ENCODE measurements at places on chromosomes 6 and 20.

DNA sequence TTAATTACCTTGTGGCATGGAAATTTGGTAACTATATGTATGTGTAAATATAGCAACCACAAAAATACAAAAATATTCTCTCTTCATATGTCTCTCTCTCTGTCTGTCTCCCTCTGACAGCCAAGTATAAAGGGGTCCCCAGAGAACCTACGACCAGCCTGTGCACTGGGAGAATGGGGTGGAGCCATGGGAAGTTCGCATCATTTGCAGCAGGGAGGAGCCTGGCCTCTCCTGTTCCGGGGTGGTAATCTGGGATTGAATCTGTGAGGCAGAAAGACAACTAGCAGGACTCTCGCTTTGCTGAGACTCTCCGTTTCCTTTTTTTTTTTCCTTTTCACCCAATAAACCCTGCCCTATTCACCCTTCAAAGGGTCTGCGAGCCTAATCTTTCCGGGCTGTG lies 1109.1 kb downstream of the HACE1 start:
- no peak for DNase-seq

- DNase-seq: no peak
These were observed 500.1 kb upstream of the JAG1 start for GRCh38 chr20:11173916-11174315.

GRCh38 chr20:25252230-25252651 lies 4.4 kb downstream of the PYGB start:
- no peak for DNase-seq

GRCh38 chr6:169344750-169345065 lies 91.1 kb upstream of the THBS2 start:
- no peak for DNase-seq

DNA sequence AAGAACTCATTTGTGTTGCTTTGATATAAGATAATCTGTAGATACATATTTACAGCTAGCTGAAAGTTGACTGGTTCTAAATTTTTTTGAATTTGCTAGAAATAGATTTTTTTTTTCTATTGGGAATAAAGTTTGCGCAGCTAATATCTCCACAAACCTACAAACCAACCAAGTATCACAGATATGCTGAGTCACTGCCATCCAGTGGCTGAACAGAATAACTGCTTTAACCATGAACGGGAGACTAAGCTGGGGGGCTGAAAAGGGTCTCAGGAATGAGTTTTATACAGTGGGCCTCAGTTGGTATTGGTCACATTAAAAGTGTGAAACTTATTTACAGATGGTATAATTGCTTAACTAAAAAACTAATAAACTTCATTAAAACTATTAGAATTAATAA lies 326.7 kb upstream of the CNR1 start:
- peak; percentile 26 for DNase-seq

- DNase-seq: peak; percentile 23
These were observed 64.1 kb downstream of the FAM50B start for GRCh38 chr6:3913077-3913957.

GRCh38 chr20:48332555-48332954 lies 495.2 kb downstream of the PREX1 start:
- DNase-seq: no peak

GRCh38 chr6:17730078-17730704 lies 23.5 kb upstream of the NUP153 start:
- no peak for DNase-seq

- peak; percentile 17 for DNase-seq
These were observed at the start of gene FILIP1 for GRCh38 chr6:75493400-75494064. Gene FILIP1 (minus strand): TSS chr6:75493800. CDS start chr6:75414972, 78,828 bp downstream.

GRCh38 chr6:139287868-139288267 lies 3.9 kb downstream of the TXLNB start:
- no peak for DNase-seq

DNA sequence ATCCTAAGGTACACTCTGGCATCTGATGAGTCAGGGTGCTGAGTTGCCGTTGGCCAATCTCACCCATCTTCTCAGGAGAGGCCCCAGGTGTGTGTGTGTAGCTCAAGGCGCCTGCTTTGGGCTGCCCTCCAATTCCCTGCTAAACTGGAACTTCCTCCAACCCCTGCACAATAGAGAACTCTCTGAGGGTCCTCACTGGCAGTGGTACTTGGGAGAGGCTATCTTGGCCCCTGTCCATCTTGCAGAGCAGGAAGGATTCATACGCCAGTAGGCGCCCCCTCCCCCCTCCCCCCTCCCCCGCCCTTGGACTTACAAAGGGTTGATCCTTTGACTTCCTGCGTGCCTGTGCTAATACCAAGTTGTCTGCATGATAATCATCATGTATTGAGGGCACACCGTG lies 173.6 kb downstream of the SASH1 start:
- no peak for DNase-seq

DNA sequence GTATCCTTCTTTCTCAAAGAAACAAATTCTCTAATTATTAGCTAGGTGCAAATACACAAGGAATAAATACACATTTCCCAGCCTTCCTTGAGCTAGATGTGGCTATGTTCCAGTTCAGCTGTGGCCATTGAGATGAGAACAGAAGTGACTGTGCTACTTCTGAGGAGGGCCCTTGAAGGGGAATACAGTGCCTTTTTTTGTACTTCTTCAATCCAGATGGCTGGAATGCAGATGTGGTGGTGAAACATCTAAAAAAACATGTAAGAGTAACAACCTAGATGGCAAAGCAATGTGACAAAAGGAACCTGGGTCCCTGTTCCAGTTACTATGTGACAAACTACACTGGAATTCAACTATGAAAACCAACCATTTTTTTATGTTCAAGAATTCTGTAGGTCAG lies 115.4 kb upstream of the DST start:
- no peak for DNase-seq

DNA sequence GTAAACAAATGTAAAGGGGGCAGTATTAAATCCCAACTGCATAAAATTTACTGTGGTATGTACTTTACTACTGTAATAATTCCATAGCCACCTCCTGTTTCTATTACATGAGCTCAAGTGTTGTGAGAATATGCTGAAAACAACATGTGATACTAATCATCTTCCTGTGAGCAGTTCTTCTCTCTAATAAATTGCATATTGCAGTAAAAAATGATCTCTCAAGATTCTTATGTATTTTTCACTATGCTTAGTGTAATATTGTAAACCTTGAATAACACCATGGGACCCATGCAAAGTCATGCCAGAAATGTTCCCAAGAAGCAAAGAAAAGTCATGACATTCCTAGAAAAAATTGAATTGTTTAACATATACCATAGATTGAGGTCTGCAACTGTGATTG lies 133.0 kb upstream of the ATXN1 start:
- DNase-seq: no peak

GRCh38 chr20:49457444-49457843 lies 25.0 kb downstream of the KCNB1 start:
- DNase-seq: no peak

DNA sequence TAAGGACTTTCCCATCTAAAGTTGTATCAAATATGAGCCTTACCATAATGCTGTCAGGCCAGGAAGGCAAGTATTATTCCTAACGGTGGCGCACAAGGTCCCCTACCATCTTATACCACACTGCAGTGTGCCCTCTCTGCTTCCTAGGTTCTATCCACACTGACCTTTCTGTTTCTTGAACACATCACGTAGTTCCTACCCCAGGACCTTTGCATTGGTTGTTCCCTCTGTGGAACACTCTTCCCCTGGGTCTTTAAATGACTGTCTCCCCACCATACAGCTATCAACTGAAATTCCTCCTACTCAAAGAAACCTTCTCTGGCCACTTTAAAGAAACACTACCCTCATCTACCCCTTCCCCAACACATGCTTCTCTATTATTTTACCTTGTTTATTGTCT lies 104.5 kb upstream of the SPACA1 start:
- no peak for DNase-seq

GRCh38 chr6:166737261-166737660 lies 110.2 kb upstream of the RPS6KA2 start:
- no peak for DNase-seq

GRCh38 chr6:35036828-35037663 lies 104.1 kb downstream of the TCP11 start:
- no peak for DNase-seq

DNA sequence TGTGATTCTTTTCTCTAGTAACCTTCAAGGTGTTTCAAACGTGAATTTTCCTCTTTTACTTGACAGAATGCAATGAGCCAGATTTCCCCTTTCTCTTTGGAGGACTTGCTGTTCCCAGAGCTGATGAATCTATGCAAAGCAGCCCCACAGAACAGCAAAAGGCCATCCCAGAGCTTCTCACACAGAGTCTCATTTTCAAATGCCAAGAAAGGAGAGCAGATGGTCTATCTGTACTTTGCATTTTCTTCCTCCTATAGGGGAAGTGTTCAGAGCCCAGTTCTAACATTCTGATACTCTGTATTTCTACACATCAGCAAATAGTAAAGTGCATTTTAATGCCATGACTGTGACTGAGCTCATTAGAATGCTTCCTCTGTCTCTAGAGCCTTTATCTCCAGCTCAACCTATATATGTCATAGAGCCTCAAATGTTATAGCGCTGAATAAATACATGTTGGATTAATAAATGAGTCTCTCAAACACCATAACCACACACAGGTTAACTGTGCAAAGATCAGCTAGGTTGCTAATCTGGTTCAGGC lies 81.8 kb upstream of the EYA4 start:
- no peak for DNase-seq

- DNase-seq: no peak
These were observed 79.5 kb upstream of the ATXN1 start for GRCh38 chr6:16840725-16841124.

GRCh38 chr6:7201444-7201731 lies 93.6 kb downstream of the RREB1 start:
- DNase-seq: no peak

DNA sequence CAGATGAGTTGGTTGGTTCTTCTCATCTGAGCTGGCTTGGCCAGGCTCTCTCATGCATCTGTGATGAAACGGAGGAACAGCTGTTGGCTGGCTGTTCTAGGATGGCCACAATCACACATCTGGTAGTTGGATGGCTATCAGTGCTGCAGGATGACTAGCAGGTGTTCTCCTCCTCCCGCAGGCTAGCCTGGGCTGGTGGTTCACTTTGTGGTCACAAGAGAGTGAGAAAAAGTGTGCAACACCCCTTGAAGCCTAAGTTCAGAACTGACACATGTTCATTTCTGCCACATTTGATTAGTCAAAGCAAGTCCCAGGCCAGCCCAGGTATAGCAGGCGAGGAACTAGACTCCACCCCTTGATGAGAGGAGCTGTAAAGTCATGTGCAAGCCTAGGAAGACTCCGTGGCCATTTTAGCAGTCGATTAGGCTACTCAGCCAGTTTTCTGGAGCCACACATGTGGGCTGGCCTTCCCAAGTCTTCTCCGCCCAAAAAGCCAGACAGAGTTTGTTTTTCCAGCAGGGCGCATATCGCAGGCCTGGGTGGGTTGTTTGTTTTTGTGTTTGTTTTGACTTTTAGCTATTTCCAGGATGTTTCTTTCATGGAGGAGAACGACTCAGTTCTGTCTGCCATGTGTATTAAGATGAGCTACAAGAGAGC lies 120.8 kb downstream of the ISM1 start:
- no peak for DNase-seq

DNA sequence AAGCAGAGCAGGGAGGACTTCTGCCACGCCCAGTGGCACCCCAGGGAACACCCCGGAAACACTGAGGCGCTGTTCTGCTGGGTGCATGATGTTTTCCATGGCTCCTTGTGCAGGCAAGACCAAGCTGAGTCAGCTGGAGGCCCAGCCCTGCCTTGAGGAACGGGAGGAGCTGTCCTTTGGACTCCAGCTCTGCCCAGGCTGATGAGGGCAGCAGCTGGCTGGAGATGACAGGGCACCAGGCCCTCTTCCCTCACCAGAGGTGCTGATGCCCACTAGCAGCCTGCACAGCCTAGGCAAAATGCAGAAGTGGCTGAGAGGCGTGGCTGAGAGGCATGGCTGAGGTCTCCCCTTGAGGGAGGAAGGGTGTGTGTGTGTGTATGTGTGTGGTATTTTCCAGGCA lies 2.4 kb downstream of the C6orf132 start:
- DNase-seq: no peak

DNA sequence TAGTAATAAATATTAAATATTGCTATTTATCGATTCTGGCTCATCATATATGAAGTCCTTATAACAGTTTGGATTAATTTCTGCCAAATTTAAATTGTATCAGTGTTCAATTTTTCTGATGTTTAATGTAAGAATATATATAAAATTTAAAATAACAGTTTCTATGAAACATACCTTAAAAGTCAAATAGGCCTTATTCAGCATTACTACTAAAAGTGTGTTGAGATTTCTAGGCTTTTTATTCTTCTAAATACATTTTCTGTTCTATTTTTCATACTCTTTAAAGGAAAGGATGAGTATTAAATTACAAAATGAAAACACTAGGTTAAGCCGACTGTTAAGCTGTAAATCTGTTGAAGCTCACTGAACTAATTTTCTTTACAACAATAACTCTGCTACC lies 13.6 kb downstream of the PERP start:
- DNase-seq: no peak

DNA sequence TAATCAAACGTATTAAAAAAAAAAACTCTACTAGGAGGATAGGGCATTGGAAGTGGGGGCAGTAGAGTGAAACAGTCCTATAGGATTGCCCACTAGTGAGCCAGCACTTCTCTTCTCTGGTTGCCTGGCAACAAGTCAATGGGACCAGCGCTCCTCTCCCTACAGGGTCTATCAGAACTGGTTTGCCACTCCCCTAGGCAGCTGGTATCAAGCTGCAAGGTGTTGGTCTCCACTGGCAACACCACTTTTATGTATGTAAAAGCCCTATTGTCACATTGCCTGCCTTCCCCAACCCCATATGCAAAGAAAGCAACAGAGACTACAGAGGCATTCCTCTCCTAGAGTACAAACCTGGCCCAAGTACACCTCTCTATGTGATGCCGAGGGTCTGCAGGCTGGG lies 166.9 kb upstream of the MCHR2 start:
- DNase-seq: no peak

DNA sequence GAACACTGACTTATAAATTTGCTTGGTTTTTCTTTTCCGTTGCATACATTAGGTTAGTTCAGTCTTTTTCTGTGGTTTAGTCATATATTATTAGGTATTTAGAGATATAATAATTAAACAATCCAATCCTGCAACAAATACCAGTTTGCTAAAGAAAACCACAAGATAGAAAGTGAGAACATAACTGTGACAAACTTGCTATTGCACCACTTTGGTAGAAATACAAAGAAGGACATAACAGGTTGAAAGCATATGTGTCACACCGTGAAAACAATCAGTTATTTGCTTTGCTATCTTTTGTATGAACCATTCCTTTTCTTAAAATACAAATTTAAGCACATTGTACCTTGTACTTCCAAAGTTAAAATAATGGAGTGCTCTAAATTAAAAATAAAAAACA lies 42.0 kb upstream of the KCNQ5 start:
- DNase-seq: no peak

Data from HEK293T (cell line).